NCI-H1694 (cell line): ENCODE measurements at places on chromosomes 7 and 10.

DNA sequence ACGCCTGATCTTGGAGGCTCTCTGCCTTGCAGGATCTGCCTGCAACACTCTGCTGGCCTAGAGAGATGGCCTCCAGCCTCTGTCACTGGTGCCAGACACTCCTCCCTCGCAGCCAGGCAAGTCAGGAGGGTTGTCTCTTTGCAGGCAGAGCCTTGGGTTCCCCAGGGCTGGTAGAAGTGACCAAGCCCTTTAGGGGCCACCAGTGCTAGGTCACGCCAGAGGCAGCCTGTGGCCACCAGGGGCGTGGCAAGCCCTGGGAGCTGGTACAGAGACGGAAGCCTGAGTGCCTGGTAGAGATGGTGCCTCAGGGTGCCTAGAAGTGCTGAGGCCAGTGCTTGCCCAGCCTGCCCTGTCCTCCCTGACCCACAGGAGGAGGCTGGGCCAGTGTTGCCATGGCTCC lies 9.1 kb downstream of the ADCYAP1R1 start:
- DNase-seq: no peak

DNA sequence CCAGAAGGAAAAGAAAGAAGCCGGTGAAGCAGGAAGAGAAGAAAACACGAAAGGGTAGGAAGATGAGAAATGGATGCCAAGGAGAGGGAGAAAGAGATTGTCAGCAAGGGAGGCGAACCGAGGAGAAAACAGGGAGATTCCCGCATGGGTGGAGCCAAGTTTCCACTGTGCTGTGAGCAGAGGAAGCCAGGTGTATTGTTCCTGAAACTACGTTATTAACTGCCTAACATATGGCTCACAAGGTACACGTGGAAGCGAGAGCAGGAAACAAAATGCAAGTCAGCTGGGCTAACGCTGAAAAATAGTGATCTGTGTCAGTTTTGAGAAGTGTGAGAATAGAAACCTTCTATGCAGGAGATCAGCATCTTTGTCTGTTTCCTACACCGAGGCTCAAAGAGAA lies 20.4 kb upstream of the HIPK2 start:
- DNase-seq: no peak

DNA sequence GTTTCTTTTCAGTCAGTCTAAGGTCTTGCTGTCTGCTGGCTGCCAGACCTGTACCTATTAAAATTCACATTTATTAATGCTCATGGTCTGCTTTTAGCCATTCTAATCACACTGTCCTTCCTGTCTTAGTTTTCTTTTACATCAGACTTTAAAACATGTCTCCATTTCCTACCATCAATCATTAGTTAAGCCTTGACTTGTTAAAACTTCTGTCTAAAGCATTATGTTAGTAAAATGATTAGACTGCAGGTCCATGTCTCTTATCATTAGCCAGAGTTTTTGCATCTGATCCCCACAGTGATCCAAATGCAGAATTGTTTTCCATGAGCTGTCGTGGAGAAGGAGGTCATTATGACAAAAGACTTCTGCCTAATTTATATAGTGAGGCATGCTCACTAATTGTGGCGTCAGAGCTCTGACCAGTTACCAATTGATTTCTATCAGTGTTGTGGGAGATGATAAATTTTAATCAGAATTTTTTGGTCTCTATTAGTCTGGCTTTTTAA lies 226.5 kb downstream of the DKK1 start:
- no peak for DNase-seq

- no peak for DNase-seq
Measured at GRCh38 chr10:53107711-53108110, 335.1 kb upstream of the MBL2 start.

- DNase-seq: peak; percentile 26
Measured at GRCh38 chr10:102241444-102242117, at the start of gene PITX3. Gene PITX3 (minus strand): TSS chr10:102241512. CDS start chr10:102232080, 9,432 bp downstream.

GRCh38 chr7:45073786-45074527 lies 14.8 kb downstream of the NACAD start:
- DNase-seq: peak; percentile 78

- DNase-seq: no peak
Measured at GRCh38 chr10:116688241-116688711, 54.1 kb downstream of the HSPA12A start.

DNA sequence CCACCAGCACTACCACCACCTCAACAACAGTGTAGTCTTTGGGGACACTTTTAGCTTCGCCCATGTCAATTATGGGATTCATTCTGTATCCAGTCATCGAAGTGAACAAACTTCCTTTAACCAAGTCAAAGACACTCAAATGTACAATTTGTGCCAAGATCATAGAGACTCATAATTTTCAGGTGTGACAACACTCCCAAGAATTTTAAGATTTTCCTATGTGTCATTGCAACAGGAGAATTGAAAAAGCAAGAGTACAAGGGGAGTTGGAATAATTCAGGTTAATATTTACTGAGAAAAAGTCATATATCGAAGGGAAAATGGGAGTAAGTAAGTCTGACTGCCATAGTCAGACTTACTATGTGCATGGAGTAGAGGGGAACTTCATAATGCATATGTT lies 26.2 kb downstream of the PON1 start:
- DNase-seq: no peak

- no peak for DNase-seq
Measured at GRCh38 chr7:131921016-131921415, 364.6 kb upstream of the PODXL start.

GRCh38 chr10:77293347-77293746 lies 344.3 kb downstream of the KCNMA1 start:
- no peak for DNase-seq

DNA sequence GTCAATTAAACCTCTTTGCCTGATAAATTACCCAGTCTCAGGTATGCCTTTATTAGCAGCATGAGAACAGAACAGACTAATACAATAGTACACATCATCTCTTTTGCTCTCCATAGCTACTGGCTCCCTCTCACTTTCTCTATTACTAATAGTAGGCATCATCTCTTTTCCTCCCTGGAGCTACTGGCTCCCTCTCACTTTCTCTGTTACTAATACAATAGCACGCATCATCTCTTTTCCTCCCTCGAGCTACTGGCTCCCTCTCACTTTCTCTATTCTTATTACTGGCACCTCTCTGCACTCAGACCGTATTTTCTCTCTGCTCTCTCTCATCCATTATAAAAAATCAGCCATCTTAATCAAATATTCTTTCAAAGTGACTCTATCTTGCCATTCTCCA lies 37.1 kb downstream of the SLC25A13 start:
- DNase-seq: no peak

GRCh38 chr10:78579576-78579975 lies 489.2 kb upstream of the ZMIZ1 start:
- peak; percentile 36 for DNase-seq

DNA sequence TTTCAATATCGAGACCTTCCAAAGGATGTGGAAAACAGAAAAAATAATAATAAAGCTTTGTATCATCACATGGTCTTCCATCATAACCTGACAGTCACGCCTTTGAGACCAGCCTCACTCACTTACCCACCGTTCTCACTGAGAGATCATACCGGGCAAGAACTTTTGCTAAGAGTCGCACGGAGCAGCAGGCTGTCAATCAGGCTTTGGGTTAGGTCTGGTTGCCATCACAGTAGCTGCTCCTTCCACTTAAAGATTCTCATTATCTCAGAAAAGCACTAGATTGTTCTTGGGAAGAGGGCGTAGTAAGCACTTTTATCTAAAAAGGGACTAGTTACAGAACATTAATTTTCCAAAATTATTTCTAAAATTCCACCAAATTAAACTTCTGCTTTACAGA lies 2.0 kb downstream of the RELN start:
- DNase-seq: no peak

DNA sequence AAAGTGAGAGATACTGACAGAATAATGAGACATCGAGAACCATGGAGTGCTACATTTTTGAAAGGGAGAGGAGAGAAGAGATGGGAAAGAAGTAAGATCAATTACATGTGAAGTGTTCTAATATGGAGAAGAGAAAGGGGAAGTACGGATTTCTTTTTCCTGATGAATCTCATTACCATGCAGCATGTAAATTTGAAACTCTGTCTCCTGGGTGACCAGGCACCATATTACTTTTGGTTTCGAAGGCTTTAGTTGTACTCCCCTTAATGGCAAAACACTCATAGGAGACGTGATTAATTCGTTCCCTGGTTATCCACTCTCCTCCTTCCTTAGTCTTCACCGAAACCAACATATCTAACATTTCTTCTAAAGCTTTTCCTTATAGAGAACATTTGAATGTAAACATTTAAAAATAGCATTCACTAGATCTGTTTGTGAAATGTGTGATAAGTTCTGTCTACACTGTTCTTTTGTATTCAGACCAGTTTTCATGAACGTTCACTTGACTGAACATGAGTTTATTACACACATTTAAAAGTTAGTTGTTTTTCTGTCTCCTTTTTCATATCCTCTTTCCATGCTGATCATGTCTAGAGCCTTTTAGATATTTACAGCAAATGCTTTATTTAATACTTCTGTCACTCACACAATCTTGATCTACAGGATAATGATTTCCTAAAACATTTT lies 80.2 kb upstream of the MSRB2 start:
- no peak for DNase-seq

- DNase-seq: no peak
Measured at GRCh38 chr7:151813997-151814396, 62.9 kb downstream of the PRKAG2 start.
